AG04450 (cell line): ENCODE measurements at places on chromosomes 6 and 20. TPM values are rescaled to one million over a fixed set of nuclear protein-coding genes. Genes with fewer than 3 reads are reported as not detected.

DNA sequence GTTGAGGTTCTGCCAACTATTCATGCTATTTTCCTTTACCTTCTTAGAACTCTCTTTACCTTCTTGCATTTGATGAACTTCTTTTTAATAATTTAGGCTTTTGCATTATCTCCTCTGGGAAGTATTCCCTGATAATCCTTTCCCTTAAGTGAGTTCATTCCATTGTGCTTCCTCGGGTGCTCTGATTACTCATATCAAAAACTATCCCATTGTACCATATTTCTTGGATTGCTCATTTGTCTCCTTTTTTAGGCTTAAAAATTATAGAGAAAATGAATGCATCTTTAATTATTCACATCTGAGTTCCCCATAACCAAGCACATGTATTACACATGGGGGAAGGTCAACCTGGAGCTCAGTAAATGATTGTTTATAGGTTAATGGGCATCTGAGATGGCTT lies 2.5 kb downstream of the CALHM4 start:
- DNase-seq = no peak

DNA sequence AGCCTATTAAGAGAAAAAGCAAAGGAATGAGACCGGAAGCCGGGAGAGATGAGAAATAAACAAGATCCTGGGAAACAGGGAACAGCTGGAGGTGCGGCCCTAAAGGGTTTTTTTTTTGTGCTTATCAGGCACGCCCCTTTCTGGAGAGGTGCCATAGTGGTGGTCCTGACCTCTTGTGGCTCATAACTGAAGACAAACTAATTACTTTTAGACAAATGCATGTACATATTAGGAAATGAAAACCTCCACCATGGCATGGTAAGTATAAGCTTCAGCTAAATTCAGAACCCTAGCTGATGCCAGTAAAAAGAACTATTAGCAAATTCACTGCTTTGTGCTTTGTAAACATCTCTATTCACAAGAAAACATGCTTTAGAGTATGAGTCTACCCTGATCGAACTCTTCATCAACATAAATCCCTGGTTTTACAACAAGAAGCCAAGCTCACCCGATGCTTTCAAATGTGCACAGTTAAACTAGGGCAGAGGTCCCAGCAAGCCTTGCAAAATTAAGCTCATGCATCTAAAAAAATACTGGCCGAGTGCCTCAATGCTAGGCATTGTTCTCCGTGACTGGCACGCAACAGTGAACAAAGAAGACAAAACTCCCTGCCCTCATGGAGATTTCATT lies 96.4 kb upstream of the MRPS10 start:
- DNase-seq = peak; percentile 79

DNA sequence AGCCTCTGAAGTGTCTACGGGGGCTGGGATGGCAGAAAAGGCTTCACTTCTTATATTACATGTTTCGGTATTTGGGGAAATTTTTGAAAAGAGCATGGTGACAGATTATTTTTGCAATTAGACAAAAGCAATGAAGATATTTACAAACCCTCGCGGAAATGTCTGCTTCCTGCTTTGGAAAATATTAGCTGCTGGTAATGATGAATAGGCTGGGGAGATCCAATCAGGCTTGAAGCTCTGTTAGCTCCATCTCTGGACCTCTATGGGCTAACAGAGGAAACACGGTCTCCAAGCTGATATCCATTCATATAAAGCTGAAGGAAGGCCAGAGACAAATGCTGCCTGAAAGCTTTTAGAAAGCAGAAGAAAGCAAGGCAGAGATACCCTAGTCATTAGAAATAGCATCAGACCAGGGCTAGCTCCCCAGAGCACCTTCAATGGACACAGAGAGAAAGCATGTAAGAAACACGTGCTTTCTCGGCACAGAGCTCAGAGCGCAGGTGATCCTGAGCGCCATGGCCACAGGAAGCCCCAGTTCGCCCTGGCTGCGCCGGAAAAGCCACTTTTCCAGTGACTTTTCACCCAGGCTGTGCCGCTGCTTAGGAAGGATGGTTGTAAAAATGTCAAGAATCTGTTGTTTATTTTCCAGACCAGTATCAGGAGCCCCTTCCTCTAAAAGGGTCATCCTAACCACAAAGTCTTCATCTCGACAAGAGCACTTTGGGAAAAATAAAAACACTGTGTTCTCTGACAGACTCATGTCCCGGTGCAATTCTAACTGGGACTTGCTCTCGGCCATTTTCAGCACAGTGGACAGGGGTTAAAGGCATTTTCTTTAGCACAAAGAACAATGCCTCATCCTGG lies 68.5 kb upstream of the NFATC2 start:
- DNase-seq = no peak

DNA sequence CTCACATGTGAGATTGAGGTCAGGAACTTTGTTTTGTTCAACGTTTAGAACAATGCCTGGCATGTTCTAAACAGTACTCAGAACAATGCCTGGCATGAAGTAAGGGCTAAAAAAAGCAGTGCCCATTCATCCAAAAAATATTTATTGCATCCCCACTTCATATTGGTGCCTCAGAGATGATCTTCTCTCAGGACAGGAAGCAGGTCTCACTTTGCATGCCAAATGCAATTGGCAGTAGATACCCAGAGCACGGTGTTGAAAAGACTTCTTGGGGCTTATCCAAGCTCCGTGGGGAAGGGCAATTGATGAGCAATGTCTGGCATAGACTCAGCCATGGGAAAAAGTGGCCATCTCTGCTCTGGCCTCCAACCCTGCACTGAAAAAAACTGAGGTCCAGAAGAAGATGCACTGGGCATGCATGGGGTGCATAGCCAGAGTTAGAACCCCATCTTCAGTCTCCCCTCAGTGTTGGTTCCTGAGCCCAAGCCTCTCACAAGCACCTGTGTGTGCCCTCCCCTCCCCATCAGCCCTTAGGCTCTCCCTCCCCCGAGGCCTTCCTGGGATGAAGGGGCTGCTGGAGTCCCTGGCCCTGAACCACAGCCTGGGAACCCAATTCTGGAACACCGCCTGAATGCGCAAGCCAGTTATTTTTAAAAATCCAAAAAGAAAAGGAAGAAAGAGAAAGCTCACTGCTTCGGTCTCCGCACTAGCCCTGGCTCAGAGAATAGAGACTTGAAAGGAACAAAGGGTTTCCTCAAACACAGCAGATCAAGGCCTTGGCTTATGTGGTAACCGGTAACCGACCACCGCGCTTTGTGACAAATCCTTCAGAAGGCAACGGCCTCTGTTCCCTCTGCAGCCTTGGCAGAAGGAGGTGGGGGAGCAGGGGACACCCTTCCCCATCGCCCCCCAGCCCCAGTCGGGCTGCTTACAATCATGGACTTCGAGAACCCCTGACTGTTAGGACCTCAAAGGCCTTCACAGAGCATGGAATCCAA lies 78.5 kb upstream of the SIRPA start:
- no peak for DNase-seq

DNA sequence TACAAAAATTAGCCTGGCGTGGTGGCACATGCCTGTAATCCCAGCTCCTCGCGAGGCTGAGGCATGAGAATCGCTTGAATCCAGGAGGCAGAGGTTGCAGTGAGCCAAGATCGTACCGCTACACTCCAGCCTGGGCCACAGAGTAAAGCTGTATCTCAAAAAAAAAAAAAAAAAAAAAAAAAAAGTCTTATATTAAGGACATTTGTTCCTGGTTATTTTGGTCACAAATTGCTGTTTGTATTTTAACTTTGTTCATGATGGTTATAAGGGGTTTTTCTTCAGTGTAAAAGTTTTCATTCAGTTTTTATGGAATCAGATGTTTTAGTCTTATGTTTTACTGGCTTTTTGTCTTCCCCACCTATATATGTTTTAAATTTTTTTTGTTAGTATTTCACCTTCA lies 13.9 kb downstream of the FILIP1 start:
- DNase-seq = no peak

DNA sequence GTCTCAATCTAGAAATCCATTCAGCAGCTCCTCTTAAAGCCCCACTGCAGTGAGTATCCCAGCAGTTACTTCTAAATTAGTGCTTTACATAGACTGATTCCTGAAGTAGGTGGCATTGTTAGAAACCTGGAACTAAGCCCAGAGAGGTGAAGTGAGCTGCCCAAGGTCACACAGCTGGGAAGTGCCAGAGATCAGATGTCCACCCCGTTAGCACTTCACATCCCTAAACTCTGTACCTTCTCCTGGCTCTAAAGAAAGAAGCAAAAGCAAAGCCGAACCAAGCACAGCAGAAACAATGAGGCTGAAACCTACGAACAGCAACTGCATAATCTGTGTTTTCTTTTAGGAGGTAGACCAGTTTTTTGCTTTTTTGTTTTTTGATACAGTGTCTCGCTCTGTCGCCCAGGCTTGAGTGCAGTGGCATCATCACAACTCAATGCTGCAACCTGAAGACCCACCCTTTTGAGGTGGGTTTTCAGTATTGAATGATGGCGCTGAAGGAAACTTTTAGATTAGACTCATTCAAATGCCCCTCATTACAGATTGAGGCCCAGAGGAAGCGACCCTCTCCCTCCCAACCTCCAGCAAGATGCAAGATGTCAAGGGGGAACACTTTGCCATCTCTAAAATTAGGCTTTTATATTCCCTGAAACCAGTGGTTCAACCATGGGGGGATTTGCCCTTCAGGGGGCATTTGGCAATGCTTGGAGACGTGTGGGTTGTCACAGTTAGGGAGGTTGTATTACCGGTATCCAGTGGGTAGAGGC lies 3.2 kb upstream of the ZMYND8 start:
- no peak for DNase-seq

- DNase-seq = no peak
These were observed 71.9 kb upstream of the CNR1 start for GRCh38 chr6:88238065-88238464.

DNA sequence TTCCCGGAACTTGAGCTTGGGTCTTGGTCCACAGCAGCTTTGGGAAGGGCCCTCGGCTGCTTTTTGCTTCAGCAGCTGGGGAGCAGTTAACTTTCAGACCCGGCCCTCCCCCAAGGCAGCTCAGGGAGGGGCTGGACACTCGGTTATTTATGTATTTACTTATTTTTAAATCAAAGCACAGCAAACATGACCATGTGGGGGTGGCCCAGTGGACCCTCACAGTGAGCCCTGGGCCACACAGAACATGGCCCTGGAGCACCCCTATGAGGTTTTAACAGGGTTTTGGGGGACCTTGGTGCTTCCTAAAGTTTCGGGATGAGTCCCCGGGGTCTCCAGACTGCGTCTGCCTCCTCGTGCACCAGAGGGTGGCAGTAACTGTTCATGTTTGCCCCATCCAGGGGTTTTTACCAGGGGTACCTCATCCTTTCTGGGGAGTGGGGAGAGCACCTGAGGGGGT lies 26.6 kb upstream of the NPBWR2 start:
- DNase-seq = no peak

GRCh38 chr6:125019918-125020317 lies 57.7 kb downstream of the RNF217 start:
- no peak for DNase-seq

- no peak for DNase-seq
These were observed 76.9 kb downstream of the FIG4 start for GRCh38 chr6:109767961-109768360.

- DNase-seq = no peak
These were observed 198.5 kb downstream of the TBXT start for GRCh38 chr6:165969184-165969583.

GRCh38 chr6:24797596-24798216 lies 1.0 kb downstream of the ARMH2 start:
- no peak for DNase-seq

- DNase-seq = no peak
These were observed 2.4 kb upstream of the GCLC start for GRCh38 chr6:53547166-53547810.

DNA sequence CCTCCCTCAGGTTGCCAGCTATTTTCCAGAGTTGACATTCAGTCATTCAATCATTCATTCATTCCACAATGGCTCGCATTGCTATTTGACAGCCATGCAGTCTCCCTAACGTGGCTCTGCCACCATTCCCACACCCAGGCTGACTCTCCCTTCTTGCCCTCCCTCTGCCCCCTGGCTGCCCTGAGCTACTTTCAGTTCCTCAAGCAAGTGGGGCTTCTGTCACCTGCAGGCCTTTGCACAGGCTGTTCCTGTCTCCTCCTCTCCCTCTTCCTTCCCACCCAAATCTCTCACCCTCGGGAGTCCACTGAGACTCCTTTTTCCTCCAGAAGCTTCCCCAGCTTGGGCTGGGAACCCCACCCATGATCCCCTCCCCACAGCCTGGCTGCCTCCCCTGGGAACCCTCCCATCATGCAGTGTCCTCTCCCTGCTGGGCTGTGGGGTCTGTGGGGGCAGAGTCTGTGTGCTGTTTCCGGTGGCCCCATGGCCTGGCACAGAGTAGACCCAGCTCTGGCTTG lies 2.6 kb downstream of the PACSIN1 start:
- no peak for DNase-seq

DNA sequence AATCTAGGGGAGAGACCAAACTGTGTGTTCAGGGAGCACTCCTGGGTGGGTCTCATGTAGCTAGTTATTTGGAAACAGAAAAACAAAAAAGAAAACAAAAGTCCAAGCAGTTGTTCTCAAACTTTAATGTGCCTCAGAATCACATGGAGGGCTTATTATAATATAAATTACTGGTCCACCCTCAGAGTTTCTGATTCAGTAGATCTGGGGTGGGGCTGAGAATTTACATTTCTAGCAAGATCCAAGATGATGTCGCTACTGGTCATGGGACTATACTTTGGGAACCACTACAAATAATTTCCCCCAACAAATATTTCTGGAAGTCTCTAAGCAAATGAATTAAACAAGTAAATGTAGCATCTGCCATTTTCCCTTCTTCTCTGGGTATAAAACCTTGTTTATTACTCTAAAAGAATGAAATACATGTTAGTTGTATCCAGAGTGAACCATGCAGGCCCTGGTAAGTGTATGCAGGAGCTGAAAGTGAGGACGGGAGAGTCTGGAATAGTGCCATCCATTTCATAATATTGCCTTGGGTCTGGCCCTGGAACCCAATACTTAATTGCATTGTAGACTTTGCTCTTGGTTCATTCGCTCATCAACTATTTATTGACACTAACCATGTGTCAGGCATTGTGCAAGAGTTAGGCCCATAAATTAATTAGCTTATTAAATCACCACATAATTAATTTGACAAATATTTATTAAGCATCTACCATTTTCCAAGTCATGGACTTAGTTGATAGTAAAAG lies 490.8 kb downstream of the EPM2A start:
- no peak for DNase-seq

The TMEM63B gene
- 39.4 and 42.1 TPM in 2 replicates for polyA plus RNA-seq

The RHAG gene
- not detected in 2 replicates for polyA plus RNA-seq

The IER3 gene
- 85.2 and 98.7 TPM in 2 replicates for polyA plus RNA-seq

The PFDN6 gene
- polyA plus RNA-seq = 59.6 and 64.6 TPM in 2 replicates

The TMEM151B gene
- polyA plus RNA-seq = not detected in 2 replicates

The NRN1 gene
- polyA plus RNA-seq = not detected in 2 replicates

The GSTA3 gene
- not detected in 2 replicates for polyA plus RNA-seq
